ENCODE measurements at places on chromosomes 1 and 21.
A peak's percentile ranks its signal among the peaks of the same experiment; 100 is the strongest.

- no peak for DNase-seq
Observed at GRCh38 chr1:158147401-158147800, 33.3 kb upstream of the CD1D start.

DNA sequence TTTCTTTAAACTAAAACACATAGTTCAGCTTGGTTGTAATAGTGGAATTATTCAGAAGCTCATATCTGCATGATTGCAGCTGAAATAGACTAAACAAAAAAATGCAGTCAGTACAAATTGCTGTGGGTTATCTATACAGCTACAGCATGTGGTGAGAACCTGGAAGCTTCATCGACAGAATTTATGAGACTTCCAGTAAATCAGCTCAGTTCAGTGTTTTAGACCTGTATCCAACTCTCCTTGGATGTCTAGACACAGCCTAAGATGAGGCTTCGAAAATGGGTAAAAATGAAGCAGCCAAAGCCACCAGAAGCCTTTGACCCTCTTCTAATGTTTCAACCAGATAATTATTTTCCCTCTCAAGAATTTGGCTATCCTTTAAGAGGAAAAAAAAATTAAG is 127.1 kb upstream of the C1orf105 start:
- DNase-seq, result no peak

GRCh38 chr1:28313702-28314546 is 14.9 kb upstream of the MED18 start:
- DNase-seq, result no peak

DNA sequence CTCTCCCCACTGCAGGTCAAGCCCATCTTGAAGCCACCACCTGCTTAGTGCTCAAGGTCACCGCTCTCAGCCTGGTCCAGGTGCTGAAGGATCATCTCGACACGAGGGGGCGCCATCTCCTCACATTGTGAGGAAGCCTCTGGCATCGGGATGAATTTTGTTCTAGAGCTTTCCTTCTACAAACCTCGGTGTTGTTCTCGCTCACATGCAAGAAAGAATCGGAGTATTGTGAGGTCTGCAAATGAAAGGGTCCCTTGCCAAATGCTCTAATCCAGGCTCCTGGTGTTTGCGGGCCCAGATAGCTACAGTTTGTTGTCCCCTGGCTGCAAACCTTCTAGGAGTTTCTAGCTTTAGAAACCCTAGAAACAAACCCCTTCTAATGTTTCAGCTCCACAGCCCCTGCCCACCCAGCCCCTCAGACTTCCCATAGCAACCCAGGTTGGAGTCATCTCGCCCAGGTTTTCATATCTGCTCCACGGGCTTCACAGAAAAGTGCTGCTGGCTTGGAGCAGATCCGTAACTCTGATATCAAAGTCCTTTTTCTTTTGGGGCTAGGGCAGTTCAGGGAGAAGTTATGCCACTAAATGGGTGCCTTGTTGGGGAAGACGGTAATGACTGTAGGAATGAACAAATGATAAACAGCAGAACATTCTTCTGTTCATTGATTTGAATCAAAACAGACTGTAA is 8.6 kb upstream of the ATP5PO start:
- DNase-seq, result peak; percentile 85

GRCh38 chr1:155934936-155935590 is 850 bp upstream of the KHDC4 start:
- DNase-seq, result no peak

- no peak for DNase-seq
Observed at GRCh38 chr21:28523367-28523766, 469.3 kb downstream of the LTN1 start.

DNA sequence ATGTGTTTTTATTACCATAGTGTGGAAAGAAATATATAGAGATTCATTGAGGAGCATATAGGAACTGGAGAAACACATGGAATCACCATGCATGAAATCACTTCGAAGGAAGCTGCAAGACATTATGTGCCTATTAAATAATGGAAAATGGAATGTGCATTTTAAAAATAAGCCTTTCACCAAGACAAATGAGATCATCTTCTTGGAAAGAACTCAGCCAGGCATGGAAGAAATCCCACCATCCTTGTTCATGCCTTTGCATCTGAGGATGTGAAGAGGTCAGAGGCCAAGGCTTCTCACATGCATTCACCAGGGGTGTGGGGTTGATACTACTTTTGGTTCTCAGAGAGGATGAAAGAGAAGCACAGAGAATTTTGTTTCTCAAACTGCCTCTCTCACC is 50.0 kb downstream of the C1orf198 start:
- no peak for DNase-seq

DNA sequence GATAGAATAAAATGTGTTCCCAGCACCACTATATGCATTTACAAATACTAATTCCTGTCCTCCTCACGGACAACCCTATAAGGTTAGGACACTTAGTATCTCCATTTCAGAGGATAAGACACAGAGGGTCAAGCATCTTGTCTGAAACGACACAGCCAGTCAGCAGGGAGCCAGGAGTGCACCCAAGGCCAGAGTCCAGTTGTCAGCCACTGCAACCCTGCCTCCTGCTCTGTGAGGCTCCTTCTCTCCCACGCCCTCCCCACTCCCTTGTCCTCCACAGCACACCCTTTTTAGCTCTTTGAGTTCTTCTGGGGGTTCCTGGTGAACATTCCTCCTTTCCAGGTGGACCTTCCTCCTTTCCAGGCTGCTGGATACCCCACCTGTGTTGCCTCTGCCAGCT is 119.0 kb upstream of the TNR start:
- no peak for DNase-seq

DNA sequence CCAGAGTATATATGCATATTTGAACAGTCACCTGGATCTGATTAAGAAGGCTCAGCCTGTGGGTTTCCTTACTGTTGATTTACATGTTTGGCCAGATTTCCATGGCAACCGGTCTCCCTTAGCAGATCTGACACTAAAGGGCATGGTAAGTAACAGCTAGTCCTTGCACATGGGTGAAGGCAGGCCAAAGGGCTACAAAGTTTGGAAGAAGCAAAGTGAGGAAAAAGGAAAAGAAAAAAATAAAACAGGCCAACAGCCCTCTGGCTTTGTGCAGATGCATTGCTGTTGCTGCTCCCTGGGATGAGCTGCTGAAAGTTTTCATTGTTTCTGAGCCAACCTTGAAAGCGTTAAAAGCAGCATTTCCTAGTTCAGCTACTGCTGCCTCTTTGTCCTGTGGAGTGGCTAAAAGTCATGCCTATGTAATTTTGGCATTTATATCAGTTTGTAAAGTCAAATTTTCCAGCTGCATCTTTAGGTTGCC is 176.5 kb upstream of the HOOK1 start:
- no peak for DNase-seq

GRCh38 chr1:231507476-231508355 is 20.8 kb upstream of the TSNAX start:
- DNase-seq, result no peak

DNA sequence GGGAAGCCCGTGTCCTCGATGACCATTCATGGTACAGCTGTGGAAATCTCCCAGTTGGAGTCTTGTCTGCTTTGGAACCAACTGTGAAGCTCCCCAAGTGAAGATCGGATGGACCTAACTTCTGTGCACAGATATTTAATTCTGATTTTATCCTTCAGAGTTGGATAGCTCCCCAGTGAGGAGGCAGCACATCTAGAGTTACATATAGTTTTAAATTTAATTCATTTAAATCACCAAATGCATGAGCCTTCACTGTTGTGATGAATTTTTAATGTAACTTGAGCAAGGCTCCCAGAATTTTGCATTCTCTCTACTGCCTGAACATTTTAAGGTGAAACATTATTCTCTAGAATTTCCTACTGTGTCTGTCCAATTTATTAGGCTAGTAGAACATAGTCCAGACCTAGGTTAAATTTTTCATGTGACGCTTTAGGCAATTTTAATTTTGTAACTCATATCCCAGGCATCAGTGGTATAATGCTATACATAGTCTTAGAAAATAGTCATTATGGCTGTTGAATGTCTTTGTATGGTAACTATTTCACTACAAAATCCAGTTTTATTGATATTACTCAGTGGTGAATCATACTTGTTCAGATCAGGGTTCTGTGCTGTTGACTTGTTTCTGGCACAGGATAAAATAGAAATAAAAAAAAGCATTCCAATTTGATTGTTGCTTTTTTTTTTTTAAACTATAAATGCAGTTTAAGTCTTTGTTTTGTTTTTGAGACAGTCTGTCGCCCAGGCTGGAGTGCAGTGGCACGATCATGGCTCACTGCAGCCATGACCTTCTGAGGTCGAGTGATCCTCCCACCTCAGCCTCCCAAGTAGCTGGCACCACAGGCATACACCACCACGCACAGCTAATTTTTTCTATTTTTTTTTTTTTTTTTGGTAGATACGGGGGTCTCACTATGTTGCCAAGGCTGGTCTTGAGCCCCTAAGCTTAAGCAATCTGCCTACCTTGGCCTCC is 66.9 kb downstream of the PRDM2 start:
- no peak for DNase-seq

- DNase-seq, result no peak
Observed at GRCh38 chr1:224499204-224499603, 64.6 kb upstream of the WDR26 start.

DNA sequence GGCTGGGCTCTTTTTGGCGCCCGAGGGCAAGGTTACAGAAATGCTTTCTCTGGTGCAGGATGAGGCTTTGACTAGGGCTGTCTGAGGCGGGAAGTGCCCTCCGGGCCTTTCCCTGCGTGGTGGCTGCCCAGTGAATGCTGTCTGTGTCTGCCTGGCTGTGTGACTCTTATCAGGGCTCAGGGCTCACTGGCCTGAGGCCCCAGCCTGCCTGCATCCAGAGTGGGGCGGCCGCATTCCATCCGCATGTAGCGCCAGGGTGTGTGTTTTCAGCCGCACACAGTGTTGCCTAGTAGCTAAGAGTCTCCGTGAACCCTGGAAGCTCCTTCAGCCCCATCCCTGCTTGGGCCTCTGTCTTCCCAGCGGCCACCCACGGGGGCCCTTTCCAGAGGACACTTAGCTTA is 59.1 kb downstream of the FAAP20 start:
- no peak for DNase-seq

- no peak for DNase-seq
Observed at GRCh38 chr1:218874313-218874712, 299.4 kb upstream of the LYPLAL1 start.

DNA sequence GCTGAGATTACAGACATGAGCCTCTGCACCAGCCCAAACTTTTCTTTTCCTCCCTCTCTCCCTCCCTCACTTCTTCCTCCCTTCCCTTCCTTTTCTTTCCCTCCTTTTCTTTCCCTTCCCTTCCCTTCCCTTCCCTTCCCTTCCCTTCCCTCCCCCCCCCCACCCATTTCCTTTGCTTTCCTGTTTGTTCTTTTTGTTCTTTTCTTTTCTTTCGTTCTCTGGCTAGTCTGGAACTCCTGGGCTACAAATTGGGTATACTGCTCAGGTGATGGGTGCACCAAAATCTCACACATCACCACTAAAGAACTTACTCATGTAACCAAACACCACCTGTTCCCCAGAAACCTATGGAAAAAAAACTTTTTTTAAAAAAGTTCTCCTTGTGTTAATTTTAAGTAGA is 174.8 kb upstream of the CHODL start:
- no peak for DNase-seq

GRCh38 chr1:11682287-11682771 is 1.4 kb upstream of the MAD2L2 start:
- no peak for DNase-seq

- DNase-seq, result peak; percentile 68
Observed at GRCh38 chr1:87335175-87335884, 6.7 kb downstream of the LMO4 start.

DNA sequence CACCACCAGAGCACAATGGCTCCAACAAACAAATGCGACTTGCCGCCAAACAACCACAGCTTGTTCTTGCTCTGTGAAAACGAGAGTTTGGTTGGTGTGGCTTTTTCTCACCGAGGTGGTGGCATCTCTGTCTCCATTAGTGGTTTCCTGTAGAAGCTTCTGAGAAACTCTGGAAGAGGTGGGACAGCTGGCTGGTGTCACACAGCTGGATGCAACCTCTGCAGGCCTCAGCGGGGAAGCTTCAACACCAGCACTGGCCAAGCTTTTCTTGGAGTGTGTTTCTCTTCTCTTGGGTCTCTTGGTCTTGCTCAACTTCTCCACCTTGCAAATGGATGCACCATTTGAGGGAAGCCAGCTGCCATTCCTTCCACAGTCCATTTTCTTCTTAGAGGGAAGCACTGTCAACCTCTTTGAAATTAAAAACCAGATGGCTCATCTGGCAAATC is 124.8 kb downstream of the KCNN3 start:
- DNase-seq, result no peak

GRCh38 chr1:245704765-245705164 is 550.0 kb downstream of the KIF26B start:
- DNase-seq, result no peak

- no peak for DNase-seq
Observed at GRCh38 chr1:232859216-232859615, 54.0 kb downstream of the MAP10 start.

DNA sequence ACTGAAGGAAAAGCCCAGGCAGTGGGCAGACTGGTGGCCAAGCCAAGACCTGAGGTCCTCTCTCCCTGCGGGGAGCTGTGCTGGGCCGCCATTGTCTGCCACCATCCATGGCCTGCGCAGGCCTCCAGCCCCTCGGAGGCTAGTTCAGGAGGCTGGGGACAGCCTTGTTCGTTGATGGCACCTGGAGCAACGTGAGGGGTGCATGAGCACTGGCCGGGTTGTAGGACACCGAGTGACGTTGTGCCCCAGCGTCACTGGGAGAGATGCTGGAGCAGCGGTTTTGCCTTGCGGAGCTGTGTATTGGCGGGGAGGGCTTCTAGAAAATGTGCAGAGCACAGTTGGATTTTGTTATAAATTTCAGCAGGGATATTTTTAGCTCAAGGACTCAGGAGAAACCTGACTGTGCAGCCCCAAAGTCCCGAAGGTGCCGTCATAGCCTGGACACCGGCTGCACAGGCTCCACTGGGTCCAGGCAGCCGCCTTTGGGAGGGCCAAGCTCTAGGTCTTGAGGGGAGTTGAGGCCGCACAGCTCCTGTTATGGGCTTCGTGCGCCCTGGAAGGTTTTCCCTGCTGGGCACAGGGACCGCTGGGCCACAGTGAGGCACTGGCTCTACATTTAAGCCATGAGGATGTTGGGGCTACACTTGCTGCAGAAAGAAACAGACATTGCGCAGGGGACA is 48.2 kb upstream of the ADARB1 start:
- no peak for DNase-seq

GRCh38 chr1:6996371-6996770 is 211.1 kb downstream of the CAMTA1 start:
- no peak for DNase-seq

- DNase-seq, result no peak
Observed at GRCh38 chr1:56461158-56462127, 117.9 kb downstream of the PLPP3 start.

DNA sequence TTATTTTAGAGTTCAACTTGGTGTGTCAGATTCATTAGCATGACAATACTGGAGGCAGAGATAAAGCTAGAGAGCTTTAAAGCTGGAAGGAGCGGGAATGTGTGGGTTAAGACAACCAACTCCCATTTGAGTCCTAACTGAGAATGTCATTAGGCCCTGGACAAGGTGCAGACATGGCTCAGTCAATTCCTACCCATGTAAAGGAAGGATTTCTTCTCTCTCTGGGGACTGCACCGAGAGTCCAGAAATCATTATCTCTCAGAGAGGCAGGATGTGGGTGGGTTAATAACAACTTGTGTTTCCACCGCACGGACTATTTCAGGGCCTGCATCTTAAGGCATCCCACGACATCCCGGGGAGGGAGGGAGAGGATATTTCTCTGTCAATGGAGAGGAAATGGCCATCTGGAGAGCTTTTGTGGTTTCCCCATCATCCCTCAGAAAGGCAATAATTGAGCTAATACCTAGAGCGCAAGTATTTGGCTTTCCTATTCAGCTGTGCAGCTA is 46.7 kb upstream of the SARS1 start:
- no peak for DNase-seq

- peak; percentile 32 for DNase-seq
Observed at GRCh38 chr1:156910309-156910782, 10.1 kb upstream of the LRRC71 start.
